ENCODE measurements at places on chromosomes 2 and 18. TPM values are rescaled to one million over a fixed set of nuclear protein-coding genes. Genes with fewer than 3 reads are reported as not detected.

The SH3RF3 gene
- 2.7 TPM for total RNA-seq

The CGREF1 gene
- total RNA-seq = 8.2 TPM

The SPC25 gene
- total RNA-seq = 12.1 TPM

The ADAM17 gene
- 34.5 TPM for total RNA-seq

The ANKRD30BL gene
- not detected for total RNA-seq

The LAMA1 gene
- total RNA-seq = 1.0 TPM

The POTEF gene
- total RNA-seq = 0.41 TPM

The STEAP3 gene
- total RNA-seq = 2.8 TPM

- ATAC-seq = no peak
Observed at GRCh38 chr2:230668184-230668938, 44.3 kb upstream of the CAB39 start.

DNA sequence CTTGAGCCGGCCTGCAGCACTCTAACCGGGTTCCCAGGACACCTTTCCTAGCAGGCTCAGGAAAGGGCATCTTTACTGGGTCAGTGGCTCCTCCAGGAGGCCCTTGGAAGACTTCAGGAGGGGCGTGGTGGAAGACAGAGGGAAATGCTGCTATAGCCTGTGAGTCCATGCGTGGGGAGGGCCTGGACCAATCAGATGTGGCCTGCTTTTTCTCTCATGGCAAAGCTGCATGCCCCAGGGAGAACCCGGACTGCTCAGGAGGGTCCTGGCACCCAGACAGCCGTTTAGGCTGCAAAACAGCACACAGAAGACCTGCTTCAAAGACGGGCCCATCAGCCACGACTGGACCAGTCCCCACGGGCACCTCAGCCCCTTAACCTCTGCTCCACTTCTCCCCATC is 84.4 kb downstream of the EIPR1 start:
- no peak for ATAC-seq

GRCh38 chr2:71783215-71783614 is 329.9 kb downstream of the DYSF start:
- ATAC-seq = no peak

DNA sequence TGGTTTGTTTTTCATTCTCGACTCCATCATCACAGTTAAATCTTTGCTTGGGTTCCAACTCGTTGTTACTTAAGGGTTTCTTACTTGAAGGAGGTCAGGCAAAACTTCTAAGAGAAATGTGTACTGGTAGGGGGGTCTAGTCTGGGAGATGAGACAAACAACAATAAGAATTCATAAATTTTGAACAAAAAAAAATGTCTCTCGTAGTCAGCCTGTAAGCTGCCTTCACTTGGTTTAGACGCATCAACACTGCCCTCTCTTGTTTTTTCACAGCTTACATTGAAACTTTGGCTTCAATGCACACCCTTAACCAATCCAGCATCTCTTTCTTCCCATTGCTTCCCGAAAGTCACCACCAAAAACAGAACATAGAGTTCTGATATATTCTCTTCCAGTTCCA is 576.4 kb upstream of the PIK3C3 start:
- peak; percentile 79 for ATAC-seq

GRCh38 chr2:64937687-64938491 is 51.3 kb upstream of the SLC1A4 start:
- no peak for ATAC-seq

- ATAC-seq = no peak
Observed at GRCh38 chr18:12820506-12820905, 63.5 kb downstream of the PTPN2 start.

DNA sequence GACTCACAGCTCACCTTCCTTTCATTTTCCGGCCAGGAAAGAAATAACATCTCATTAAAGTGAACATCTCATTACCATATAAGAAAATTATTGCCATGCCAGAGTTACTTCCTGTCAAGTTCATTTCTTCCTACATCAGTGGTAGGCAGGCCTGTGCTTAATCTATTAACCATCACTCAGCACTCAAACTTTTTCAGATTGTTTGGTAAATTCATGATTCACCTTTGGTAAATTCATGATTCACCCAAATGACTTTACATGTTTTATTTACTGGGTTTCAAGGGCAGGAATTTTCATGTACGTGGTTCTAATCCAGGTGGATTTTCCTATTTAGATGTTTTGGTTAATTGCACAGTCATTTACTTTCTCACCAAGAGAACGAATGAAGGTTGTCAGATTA is 116.5 kb downstream of the CSRNP3 start:
- no peak for ATAC-seq

DNA sequence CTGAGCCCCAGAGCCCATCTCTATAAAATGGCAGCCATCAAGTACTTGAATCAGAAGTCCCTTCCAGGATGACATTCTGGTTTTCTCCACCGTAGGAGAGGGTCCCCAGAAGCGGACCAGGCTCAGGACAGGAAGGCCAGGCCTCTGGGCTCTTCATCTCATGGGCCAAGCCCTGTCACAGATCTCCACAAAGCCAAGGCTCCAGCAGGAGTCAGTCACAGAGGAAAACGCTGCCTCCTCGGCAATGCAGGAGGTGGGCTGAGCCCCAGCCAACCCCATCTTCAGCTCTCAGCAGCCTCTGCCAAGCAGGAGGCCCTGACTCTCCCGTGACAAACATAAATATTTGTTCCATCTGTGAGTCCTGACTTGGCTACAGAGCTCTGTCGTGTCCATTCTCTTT is 39.4 kb upstream of the GPAT2 start:
- ATAC-seq = no peak

DNA sequence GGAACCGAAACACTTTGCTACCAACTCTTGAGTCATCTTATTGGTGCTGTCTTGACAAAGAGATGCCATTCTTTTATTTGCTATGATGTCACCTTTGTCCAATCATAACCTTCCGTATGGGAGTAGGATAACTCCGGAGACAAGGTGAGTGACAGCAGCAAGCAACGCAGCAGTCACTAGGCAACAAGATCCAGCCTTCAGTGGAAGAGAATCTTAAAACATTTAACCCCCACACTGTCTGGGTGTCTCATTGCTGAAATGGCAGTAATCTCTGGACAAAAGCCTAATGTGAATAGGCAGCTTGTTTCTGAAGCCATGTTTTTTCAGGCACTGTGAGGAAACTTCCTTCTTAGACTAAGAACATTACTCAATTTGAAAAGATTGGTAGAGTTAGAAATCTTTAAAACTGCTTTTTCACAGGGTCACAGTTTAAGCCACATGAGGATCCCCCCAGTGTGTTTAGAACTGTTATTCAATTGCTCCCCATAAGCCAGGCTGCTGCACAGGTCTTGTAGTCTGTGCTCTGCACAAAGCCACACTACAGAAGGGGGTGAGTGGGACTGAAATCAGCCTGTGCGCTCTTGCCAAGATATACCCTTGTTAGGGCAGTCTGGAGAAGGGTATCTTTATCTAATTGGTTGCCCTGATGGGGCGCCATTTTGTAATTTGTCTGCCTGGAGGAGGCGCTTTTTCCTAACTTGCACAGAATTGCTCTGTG is 131.5 kb upstream of the STON1 start:
- ATAC-seq = no peak

DNA sequence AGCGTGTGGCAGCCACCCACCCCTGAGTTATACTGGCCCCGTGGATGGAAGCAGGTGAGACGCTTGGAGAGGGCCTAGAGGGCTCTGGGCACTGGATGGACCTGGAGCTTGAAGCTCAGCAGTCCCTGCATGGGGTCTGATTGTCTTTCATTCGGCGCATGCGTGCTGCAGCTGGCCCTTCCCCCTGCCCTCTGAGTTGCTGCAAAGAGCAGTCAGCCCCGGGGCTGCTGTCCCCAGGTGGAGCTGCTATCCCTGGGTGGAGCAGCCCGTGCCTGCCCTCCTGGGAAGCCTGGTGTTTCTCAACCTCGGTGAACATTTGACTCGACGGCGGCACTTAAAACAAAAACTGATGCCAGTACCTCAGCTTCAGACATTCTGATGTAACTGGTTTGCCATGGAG is 29.6 kb downstream of the IGFBP5 start:
- ATAC-seq = no peak

GRCh38 chr2:219766658-219767057 is 139.2 kb downstream of the SLC4A3 start:
- no peak for ATAC-seq

DNA sequence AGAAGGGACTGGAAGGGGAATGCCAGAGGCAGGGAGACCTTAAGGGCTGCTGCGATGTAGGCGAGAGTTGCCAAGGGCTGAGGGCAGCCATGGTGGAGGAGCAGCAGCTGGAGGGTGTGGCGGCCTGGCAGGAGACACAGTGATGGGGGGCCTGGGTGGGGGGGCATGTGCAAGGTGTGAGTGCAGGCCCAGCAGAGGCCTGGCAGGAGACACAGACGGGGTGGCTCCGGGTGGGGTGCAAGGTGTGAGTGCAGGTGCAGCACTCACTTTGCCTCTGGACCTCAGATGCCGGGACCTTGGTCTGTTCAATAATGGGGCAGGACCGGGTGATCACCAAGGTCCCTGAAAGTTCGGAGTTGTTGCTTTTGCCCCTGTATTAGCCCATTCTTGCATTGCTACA is 76.2 kb upstream of the ODC1 start:
- ATAC-seq = no peak

- no peak for ATAC-seq
Observed at GRCh38 chr2:65075176-65075575, 19.0 kb downstream of the CEP68 start.

DNA sequence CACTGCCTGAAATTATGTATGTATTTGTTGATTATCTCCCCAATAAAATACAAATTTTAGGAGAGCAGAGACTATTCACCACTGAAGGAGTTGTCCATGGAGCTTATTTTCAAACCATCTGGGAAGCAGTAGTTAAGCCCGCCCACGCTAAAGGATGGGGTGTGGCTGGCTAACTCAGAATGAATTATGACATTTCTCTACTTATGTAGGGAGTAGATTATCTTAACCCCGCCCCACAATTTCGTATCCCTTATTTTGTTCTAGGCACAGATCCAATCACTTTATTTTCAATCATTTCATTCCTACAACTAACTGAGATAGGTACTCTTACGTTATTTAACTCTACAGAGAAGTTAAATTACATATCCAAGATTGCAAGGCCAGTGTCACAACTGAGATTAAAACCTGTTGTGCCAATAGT is 1.4 kb upstream of the LAPTM4A start:
- peak; percentile 25 for ATAC-seq

DNA sequence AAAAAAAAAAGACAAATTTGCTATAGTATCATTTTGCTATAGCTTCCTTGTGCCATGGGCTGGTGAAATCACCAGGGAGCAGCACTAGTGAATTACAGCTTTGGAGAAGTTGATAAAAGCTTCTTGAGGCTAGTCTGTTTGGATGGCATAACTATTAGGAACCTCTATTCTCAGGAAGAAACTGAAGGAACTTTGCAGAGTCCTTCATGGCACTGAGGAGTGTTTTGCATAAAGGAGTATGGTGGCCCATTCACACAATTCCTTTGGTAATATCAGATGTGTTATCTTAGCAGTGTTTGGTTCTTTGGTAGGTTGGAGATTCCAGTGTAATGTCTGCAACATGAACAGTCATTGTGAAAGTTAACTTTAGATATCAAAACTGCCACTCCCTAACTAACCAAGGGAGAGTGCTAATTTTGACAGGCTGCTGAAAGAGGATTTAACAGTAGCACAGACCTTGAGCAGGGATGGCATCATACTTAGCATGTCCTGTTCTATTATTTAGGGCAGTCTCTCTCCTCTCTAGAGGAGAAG is 76.6 kb upstream of the ZFP36L2 start:
- peak; percentile 10 for ATAC-seq

DNA sequence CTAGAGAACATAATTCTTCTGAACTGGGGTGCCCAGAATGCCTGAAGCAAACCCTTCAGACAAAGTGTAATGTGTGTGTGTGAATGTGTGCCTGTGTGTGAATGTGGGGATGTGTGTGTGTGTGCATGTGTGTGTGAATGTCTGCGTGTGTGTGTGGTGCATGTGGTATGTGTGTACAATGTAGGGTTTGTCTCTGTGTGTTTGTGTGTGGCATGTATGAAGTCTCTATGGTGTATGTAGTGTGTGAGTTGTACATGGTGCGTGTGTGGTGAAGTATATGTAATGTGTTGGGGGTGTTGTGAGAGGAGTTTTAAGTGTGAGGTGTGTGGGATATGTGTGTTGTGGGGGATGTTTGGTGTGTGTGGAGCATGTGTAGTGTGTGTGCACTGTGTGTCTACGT is 129.3 kb upstream of the SOX11 start:
- ATAC-seq = no peak

GRCh38 chr2:180676520-180677025 is 303.8 kb upstream of the UBE2E3 start:
- ATAC-seq = no peak

- ATAC-seq = no peak
Observed at GRCh38 chr2:81549646-81550045, 1245.1 kb upstream of the LRRTM1 start.

DNA sequence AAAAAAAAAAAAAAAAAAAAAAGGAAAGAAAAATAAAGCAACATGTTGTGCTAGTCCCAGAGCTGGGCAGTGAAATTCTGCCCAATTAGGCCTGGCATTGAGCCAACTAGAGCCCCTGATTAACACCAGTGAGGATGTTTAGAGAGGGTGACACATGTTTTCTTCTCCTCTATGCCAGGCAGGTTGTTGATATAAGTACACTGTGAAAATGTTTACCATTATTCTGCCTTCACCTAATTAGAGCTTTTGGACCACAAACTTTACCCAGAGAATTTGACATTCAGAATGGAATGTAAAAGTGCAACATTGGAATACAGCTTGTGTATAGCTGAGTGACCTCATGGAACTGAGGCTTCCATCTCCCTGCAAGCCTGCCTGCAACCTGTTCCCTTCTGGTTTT is 95.9 kb upstream of the MSH2 start:
- ATAC-seq = peak; percentile 8

DNA sequence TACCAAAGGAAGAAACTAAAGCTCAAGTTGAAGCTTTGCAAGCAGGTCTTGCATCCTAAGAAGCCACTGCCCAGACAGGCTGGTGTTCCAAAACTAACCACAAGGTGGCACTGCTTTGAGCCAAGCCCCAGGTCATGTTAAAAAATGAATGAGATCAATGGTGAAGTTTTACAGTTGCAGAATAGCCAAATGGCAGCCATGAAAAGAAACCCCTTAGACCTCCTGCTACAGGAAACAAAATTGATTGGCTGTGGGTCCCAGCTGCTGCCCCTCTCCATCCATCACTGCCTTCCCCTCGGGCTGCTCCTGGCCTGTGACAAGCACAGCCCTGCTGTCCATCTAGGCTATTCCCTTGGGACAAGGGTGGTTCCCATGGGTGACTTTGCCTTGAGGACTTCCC is 20.7 kb upstream of the MREG start:
- peak; percentile 60 for ATAC-seq

Measured in motor neuron (in vitro differentiated cells).